CD4-positive, alpha-beta T cell (primary cell): ENCODE measurements at places on chromosomes 3 and 15. TPM values are rescaled to one million over a fixed set of nuclear protein-coding genes. Genes with fewer than 3 reads are reported as not detected.

DNA sequence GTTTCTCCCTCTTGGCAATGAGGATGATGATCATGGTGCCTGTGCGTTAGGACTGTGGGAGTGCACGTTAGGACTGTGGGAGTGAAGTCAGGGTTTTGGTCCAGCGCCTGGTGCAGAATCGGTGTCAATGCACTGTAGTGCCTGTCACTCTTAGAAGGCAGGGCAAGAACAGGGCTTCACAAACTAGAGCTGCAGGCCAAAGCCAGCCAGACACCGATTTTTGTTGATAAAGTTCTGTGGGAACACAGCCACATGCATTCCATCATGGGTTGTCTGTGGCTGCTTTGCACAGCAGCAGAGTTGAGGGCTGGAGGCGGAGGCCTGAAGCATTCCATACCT is 32.6 kb upstream of the NR2C2 start:
- H3K4me3 ChIP-seq = no peak overlapping the region
- no peak for DNase-seq
- H3K36me3 ChIP-seq = no peaks in the 10 kb centered on the region
- no peaks in the 10 kb centered on the region for H3K4me1 ChIP-seq

- peak; percentile 41 for DNase-seq
- H3K27ac ChIP-seq = no peak overlapping the region
- H3K36me3 ChIP-seq = no peaks in the 10 kb centered on the region
- H3K27me3 ChIP-seq = no peaks in the 10 kb centered on the region
- H3K4me1 ChIP-seq = peaks cover 52% of the 10 kb centered on the region
These were observed 5.1 kb downstream of the ANP32A start for GRCh38 chr15:68815598-68815997.

GRCh38 chr15:52709187-52709981 is 30.2 kb upstream of the ATOSA start:
- DNase-seq = no peak
- no peaks in the 10 kb centered on the region for H3K27me3 ChIP-seq
- no peak overlapping the region for H3K27ac ChIP-seq
- H3K36me3 ChIP-seq = no peaks in the 10 kb centered on the region
- H3K4me3 ChIP-seq = no peak overlapping the region
- no peaks in the 10 kb centered on the region for H3K4me1 ChIP-seq

DNA sequence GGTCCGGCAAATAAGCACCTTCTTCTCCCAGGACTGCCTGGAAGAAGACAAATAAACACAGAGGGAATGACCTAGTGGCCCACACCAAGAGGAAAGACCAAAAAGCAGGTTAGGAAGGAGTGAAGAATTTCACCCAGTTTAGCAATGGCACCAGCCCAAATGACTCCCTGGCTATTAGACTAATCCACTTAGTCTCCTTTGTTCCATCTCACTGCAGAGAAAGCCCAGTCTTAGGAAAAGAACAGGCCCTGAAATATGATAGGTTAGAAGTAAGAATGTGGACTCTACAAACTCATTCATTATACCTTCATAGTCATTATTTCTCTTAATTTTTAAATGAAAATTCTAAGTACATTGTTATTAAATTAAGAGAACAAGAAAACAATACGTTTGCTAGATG is 23.2 kb downstream of the SERPINI2 start:
- no peaks in the 10 kb centered on the region for H3K4me1 ChIP-seq
- no peak overlapping the region for H3K4me3 ChIP-seq
- no peak overlapping the region for H3K27ac ChIP-seq
- DNase-seq = no peak
- H3K27me3 ChIP-seq = no peaks in the 10 kb centered on the region

DNA sequence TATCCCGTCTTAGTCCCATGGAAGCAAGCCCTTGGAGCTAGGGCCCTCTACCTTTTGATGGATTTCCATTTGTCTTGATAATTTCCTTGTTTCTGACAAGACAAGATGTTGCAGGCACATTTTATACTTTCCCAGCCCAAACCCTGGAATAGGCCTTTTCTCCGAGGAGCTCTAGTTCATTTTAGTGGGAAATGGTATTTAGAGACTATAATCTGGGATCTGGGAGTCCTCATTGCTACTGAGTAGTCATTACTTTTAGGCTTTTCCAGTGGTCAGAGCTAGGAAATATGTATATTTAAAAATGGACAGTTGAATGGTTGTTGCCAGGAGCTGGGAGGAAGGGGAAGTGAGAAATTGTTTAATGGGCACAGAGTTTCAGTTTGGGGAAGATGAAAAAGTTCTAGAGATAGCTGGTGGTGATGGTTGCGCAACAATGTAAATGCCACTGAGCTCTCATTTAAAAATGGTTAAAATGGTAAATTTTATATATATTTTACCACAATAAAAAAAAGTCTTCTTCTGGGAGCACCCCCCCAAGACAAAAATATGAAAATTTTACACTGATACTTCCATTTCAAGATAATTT is 31.6 kb downstream of the MLH1 start:
- no peak for DNase-seq
- H3K4me3 ChIP-seq = no peak overlapping the region
- no peak overlapping the region for H3K27ac ChIP-seq

DNA sequence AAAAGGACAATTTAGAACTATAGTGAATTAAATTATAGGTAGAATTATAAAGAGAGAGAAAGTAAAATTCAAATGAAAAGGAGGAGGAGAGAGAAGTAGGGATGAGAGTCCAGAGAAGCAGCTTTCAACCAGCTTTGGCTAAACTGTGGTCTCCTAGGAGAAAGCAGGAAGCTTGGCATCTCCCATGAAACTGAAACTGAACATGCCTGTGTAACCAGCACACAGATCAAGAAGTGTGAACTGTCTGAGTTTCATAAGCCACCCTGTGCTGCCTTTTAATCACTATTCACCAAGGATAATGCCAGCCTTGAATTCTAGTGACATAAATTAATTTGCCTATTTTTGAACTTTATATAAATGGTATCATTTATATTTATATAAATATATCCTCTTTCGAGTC is 128.5 kb downstream of the MYRIP start:
- H3K27ac ChIP-seq = no peak overlapping the region
- no peak for DNase-seq
- H3K4me3 ChIP-seq = no peak overlapping the region
- H3K4me1 ChIP-seq = no peaks in the 10 kb centered on the region

DNA sequence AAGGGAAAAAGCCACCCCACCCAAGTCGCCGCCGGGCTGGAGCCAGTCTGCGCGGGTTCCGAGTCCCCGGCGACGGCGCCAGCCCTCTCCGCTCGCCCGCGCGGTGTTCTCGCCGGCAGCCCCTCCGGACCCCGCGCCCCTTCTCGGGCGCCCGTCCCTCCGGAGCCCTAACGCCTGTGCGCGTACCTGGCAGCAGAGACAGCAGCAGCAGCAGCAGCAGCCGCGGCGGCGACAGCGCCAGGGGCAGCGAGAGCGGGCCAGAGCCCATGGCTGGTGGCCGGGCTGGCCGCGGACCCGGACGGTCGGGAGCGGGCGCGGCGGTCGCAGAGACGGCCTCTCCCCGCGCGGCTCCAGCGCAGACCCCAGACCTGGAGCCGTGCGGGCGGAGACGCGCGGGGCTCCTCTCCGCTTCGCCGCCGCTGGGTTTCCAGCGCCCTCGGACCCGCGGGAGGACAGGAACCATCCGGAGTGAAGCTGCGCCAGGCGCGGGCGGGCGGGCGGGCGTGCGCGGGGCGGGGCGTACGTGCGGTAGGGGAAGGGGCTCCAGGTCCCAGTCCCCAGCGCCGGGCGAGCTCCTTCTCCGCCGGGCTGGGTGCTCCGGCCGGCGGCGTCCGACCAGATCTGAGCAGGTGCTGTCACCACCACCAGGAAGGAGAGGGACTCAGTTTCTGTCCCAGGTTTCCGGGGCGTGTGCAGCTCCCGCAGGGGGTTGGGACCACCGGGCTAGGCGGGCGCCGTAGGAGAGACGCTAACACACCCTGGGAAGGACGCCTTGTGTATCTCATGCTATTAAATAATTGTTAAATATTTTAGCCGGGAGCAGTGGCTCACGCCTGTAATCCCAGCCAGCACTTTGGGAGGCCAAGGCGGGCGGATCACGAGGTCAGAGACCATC is at the start of gene CHRNA3:
CHRNA3 (minus strand) TSS at position 470 of the 895 bp plus-strand sequence; CDS start at position 268, 202 bp downstream.
- peaks cover 30% of the 10 kb centered on the region for H3K27me3 ChIP-seq
- no peak within 1 kb of the TSS for H3K27ac ChIP-seq
- H3K4me1 ChIP-seq = peaks cover 11% of the 10 kb centered on the region
- H3K4me3 ChIP-seq = no peak within 1 kb of the TSS
- no peaks in the 10 kb centered on the region for H3K36me3 ChIP-seq

- H3K27me3 ChIP-seq = peaks cover 13% of the 10 kb centered on the region
- DNase-seq = no peak
- no peaks in the 10 kb centered on the region for H3K36me3 ChIP-seq
- no peak overlapping the region for H3K4me3 ChIP-seq
- H3K4me1 ChIP-seq = peaks cover 2% of the 10 kb centered on the region
- H3K27ac ChIP-seq = no peak overlapping the region
These were observed 105.0 kb downstream of the TPRA1 start for GRCh38 chr3:127485396-127486170.

GRCh38 chr3:49689046-49689907 is at the start of the genes MST1 and RNF123:
Gene MST1, minus strand, starts transcription at chr3:49689474. Its CDS starts 783 bp downstream, at chr3:49688691.
Gene RNF123, plus strand, starts transcription at chr3:49689557. Its CDS starts 1,609 bp downstream, at chr3:49691166.
- H3K36me3 ChIP-seq = no peaks in the 10 kb centered on the region
- H3K27ac ChIP-seq = peak within 1 kb of the TSS; percentile 87
- H3K27me3 ChIP-seq = no peaks in the 10 kb centered on the region
- peak within 1 kb of the TSS; percentile 98 for H3K4me3 ChIP-seq

DNA sequence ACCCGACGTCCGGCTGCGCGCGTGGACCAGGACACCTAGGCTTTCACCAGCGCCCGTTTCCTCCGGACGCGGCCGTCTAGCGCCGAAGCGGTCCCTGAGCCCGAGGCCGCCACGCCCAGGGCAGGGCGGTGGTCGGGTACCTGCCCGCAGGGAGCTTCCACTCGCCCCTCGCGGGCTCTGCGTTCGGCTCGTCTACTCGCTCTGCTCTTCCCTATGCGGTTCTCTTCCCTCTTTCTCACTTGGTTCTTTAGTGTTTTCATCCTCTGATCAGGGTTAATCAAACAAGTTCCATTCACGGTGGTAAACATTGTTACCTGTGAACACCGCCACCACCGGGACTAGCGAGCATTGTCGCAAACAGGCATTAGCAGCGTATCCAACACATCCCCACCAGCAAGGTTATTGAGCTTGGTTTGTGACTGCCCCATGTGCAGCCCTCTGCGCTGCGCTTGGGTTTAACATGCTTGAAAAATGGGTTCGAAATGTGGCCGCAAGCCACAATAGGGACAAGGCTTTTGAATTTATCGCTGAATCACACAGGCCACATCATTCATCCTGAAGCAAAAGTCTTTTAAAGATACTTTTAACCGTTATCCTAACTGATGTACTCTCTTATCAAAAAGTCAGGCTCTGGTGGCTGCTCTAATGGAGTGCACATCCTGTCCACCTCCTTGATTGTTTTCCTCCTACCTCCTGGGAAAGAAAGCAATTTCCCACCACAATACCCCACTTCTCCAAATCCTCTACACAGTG is 843 bp upstream of the CD47 start:
- peak overlapping the region; percentile 62 for H3K4me3 ChIP-seq
- peak overlapping the region; percentile 91 for H3K27ac ChIP-seq
- H3K4me1 ChIP-seq = peaks cover 33% of the 10 kb centered on the region
- peaks cover 5% of the 10 kb centered on the region for H3K36me3 ChIP-seq

GRCh38 chr15:29805043-29805707 is 17.1 kb downstream of the TJP1 start:
- peaks cover 31% of the 10 kb centered on the region for H3K27me3 ChIP-seq
- no peak for DNase-seq
- H3K4me1 ChIP-seq = no peaks in the 10 kb centered on the region
- H3K4me3 ChIP-seq = no peak overlapping the region

- peak; percentile 89 for DNase-seq
- peaks cover 51% of the 10 kb centered on the region for H3K4me1 ChIP-seq
- H3K27me3 ChIP-seq = no peaks in the 10 kb centered on the region
- no peak overlapping the region for H3K4me3 ChIP-seq
- peak overlapping the region; percentile 36 for H3K27ac ChIP-seq
These were observed 12.0 kb upstream of the ZNF592 start for GRCh38 chr15:84736375-84736774.

GRCh38 chr3:15342246-15342645 is 9.9 kb upstream of the SH3BP5 start:
- peaks cover 28% of the 10 kb centered on the region for H3K4me1 ChIP-seq
- H3K27ac ChIP-seq = no peak overlapping the region
- no peak overlapping the region for H3K4me3 ChIP-seq
- H3K36me3 ChIP-seq = no peaks in the 10 kb centered on the region
- no peak for DNase-seq

- no peaks in the 10 kb centered on the region for H3K4me1 ChIP-seq
- H3K36me3 ChIP-seq = no peaks in the 10 kb centered on the region
- no peak overlapping the region for H3K27ac ChIP-seq
- H3K27me3 ChIP-seq = no peaks in the 10 kb centered on the region
These were observed 149.3 kb downstream of the CACNA1D start for GRCh38 chr3:53643757-53644156.

The UCN2 gene
- total RNA-seq = not detected

The FXR1 gene
- 174 TPM for total RNA-seq

The SPATA12 gene
- total RNA-seq = not detected

The CILP gene
- 0.33 TPM for total RNA-seq

The PPP1R14D gene
- total RNA-seq = not detected

The PAQR9 gene
- not detected for total RNA-seq

The CCK gene
- total RNA-seq = not detected

The TEX264 gene
- 24.9 TPM for total RNA-seq

The SLC12A8 gene
- total RNA-seq = 0.36 TPM

The RAD51 gene
- total RNA-seq = 1.5 TPM

The ADAMTS17 gene
- total RNA-seq = 9.9 TPM
